ENCODE measurements at places on chromosomes 11 and 22. TPM values are rescaled to one million over a fixed set of nuclear protein-coding genes. Genes with fewer than 3 reads are reported as not detected.

Gene FBLN1
- 14.3 TPM for total RNA-seq

Gene MAJIN
- not detected for total RNA-seq

Gene HBB
- total RNA-seq, result not detected

Gene HEPACAM
- total RNA-seq, result not detected

Gene CCDC87
- total RNA-seq, result 0.15 TPM

Gene NPAS4
- not detected for total RNA-seq

Gene CD248
- total RNA-seq, result 0.65 TPM

Gene CRYBA4
- not detected for total RNA-seq

Gene OR9Q1
- total RNA-seq, result not detected

Gene RNF141
- total RNA-seq, result 27.0 TPM

Gene RASSF10
- not detected for total RNA-seq

Gene POGLUT3
- 23.1 TPM for total RNA-seq

Gene C11orf71
- total RNA-seq, result 6.4 TPM

Gene SOX6
- under 0.01 TPM for total RNA-seq

Gene POLR2F
- 78.0 TPM for total RNA-seq

Gene PRR5
- 1.9 TPM for total RNA-seq

Gene CDC42BPG
- 0.32 TPM for total RNA-seq

Gene EHBP1L1
- 31.2 TPM for total RNA-seq

Gene MRTFA
- total RNA-seq, result 14.6 TPM

Gene PRR33
- total RNA-seq, result not detected

Gene BIK
- 1.1 TPM for total RNA-seq

Gene DNAJB7
- total RNA-seq, result not detected

Gene NUP160
- total RNA-seq, result 30.4 TPM

Gene MS4A4E
- under 0.01 TPM for total RNA-seq

Gene CAVIN3
- total RNA-seq, result 135 TPM

Gene FAM83F
- total RNA-seq, result not detected

Gene PYGM
- under 0.01 TPM for total RNA-seq

Gene RGL4
- not detected for total RNA-seq

Gene LRRC32
- 23.9 TPM for total RNA-seq

Gene OR51E2
- total RNA-seq, result not detected

Gene MB
- total RNA-seq, result not detected

Gene ETS1
- total RNA-seq, result 50.7 TPM

Data from epithelial cell of umbilical artery (primary cell).